ENCODE measurements at places on chromosomes 1 and 21.

DNA sequence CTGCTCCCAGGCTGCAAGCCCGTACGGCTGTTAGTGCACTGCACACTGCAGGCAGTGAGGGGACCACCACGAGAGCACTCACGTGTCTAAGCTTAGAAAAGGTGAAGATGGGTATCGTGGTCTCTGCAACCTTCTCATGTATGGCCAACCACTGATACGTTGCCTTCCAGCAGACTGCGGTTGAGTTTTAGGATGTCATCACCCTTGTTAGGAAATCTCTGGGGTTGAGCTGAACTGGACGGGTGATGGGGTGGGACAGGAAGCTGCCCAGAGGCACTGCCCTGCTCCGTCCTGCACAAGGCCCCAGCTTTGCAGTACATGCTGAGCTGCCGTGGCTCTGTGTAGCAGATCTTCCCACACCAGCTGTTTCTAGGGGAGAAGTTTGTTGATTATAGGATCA is 43.3 kb downstream of the FAAP20 start:
- no peak for DNase-seq

DNA sequence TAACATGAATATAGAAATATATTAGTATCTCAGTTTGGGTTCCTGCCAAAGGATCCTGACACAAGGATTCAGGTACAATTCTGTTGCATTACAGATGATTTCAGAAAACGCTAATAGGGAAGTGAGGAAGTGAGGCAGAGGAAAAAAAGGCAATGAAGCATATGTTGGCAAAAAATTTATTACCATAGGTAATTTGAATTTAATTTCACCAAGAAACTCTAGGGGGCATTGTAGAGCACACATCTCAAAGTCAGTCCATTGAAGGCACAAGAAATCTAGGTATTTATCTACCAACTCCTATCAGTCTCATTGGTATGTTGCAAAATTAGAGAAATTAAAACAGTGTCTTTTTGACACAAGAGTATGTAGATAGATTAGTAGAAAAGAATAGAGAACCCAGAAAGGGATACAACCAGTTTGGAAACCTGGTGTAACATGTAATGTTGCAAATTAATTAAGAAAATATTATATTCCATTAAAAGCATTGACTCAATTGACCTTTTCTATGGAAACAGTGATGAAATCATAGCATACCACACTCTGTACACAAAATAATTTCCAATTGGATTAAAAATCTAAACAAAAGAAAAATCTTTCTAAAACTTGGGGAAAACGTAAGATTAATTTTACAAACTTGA is 104.9 kb upstream of the SNX7 start:
- no peak for DNase-seq

GRCh38 chr1:218499011-218499691 is 154.0 kb downstream of the TGFB2 start:
- DNase-seq = no peak

DNA sequence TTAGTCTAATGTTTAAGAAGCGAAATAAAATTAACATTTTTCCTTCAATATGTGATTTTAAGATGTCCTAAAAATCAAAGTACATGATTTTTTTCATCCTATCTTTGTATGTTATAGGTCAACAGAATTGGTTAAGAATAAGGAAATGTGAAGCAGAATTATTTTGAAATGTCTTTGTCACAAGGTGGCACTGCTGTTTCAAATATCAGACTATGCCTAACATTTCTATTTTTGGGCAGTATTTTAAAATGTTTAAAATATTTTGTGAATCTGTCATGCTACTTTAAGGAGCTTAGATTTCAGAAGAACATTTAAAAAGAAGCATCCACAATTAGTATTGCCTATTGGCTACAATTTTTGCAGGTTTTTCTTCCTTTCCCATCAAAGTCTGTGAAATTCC is 38.7 kb downstream of the AMY1C start:
- no peak for DNase-seq

GRCh38 chr1:45854724-45855123 is 51.3 kb downstream of the MAST2 start:
- no peak for DNase-seq

DNA sequence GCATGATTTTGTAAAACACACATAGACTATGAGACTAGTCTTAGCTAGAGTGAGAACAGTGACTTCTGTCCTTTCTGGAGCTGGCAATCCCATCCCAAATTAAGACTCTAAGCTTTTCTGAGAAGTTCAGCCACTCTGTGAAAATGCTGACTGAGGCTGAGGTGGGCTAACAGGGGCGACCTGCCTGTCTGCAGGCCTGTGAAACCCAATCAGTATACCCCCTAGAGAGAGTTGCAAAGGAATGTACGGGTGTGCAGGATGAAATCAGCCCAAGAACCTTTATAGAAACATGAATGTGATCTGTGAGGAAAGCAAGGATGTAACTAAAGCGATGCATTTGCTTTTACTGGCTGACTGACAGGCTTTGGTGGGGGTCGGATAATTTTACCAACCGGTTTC is 16.0 kb upstream of the TBX15 start:
- no peak for DNase-seq

DNA sequence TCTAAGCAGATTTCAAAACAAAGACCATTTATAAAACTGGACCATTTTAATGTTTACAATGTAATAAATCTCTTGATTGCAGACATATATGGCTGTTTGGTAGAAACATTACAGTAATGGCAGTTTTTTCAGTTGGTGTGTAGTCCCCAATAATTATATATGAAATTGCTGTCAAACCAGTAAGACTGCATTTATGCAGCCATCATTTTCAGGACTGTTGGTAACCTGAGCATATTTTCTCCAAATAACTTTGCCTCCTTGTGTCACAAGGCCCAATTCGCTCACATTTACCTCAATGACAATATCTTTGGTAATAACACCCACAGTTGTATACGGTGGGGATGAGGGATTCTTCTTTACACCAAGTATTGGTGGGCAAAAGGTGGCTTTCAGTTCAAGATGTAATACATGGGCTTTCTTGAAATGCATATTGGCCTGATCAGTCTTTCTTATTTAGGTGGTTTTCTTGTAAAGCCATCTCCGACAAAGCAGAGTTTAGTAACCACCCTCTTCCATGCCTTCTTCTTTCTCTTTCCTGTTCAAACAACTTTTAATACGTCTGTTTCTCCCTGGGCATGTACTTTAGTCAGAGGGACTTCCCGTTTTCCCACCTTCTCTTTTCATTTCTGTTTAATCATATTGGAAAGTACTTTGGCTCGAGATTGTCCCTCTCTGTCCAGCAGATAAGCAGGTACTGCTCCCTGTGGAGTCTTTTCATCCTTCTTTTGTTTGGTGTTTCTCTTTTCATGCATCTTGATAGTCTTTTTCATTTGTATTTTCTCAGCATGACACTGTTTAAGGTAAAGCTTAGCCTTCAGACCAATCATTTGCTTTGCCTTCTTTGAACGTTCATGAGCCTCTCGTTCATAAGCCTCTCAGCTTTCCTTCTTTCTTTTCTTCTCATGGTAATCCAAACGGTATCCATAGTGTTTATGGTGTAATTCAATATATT is 30.4 kb downstream of the ATP2B4 start:
- no peak for DNase-seq

DNA sequence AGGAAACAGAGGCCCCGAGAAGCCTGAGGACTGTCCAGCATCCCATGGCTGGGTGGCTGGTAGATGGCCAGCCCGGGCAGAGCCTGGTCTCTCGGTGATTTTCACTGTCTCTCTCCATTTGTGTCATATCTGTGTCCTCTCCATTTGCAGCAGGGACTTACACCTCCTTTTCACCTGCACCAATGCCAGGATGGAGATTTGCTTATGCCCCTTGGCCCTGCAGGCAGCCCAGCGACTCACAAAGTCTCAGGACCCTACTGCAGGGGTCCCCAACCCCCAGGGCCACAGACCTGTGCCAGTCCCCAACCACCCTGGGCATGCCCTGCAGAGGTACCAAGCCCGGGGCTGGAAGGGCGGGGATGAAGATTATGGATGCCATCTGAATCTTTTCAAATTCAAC is 201.6 kb downstream of the RHOU start:
- no peak for DNase-seq

DNA sequence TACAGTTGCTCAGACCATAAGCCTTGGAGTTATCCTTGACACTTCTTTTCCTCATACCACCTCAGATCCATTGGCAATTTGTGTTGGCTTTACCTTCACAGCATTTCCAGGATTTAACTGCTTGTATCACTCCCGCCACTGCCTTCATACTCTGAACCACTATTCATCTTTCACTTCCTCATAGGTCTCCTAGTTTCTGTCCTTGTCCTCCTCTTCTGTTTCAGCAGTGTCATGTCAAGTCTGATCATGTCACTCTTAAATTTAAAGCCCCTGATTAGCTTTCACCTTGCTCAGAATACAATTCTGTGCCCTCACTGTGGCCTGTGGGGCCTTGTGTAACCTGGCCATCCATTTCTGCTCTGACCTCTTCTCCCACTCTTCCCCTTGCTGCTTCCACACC is 34.7 kb upstream of the C1orf115 start:
- DNase-seq = no peak

GRCh38 chr1:16625497-16626408 is 12.4 kb upstream of the NBPF1 start:
- DNase-seq = no peak

GRCh38 chr1:182608845-182609610 is 4.8 kb upstream of the RGS16 start:
- no peak for DNase-seq

GRCh38 chr1:30706528-30706927 is 16.9 kb downstream of the MATN1 start:
- DNase-seq = no peak

DNA sequence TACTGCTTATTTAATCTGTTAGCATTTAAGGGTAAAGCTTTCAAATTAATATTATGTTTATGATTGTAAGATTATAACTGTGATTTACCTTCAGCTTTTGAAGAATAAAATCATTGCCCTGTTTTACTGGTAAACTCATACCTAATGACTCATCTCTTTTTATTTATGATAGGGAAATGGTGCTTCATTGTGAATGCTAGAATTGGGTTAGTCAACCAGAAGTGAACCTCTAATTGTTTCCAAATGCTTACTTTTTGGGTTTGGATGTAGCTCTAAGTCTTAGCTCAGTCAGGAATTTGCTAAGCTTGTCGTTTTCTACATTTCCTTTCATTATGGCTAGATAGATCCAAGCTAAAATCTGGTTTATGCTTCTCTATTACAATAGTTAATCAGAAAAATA is 59.4 kb downstream of the SLC30A7 start:
- no peak for DNase-seq

DNA sequence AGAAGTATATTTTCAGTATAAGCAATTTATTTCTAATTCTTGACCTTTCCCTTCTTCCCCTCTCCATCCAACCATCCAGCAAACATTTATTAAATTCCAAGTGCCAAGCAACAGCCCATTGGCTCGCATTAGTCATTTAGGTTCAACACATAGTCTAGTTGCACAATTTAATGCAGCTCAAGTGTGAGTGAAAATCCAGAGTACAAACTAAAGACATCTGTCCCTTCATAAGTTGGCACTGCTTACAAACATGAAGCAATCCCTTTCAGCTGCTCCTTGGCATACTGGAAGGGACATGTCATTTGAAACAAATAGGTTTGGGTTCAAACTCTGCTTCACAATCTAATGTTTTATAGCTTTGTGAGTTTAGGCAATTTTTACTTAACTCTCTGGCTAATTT is 10.7 kb downstream of the CASQ2 start:
- DNase-seq = no peak

DNA sequence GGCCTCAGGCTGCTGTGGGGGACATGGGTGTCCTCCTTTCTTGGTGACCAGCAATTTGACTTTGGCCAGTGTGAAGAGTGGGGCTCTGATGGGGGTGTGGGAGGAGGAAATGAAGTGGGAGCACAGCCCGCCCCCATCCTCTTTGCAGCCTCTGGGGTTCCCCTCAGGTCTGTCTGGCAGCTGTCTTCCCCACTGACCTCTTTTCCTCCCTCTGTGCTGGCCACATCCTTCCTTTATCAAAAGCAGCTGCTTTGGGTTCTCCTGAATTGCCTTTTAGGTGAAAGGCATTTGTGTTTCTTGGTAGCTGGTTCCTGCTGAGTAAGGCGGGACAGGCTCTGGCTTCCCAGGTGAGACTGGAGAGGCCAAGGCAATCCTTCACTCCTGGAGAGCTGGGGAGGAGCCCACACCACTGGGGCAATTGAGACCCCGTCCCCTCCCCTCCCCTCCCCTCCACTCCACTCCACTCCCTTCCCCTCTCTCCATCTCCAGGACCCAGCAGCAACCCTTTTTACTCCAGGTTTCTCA is 24.9 kb downstream of the PCAT6 start:
- no peak for DNase-seq

DNA sequence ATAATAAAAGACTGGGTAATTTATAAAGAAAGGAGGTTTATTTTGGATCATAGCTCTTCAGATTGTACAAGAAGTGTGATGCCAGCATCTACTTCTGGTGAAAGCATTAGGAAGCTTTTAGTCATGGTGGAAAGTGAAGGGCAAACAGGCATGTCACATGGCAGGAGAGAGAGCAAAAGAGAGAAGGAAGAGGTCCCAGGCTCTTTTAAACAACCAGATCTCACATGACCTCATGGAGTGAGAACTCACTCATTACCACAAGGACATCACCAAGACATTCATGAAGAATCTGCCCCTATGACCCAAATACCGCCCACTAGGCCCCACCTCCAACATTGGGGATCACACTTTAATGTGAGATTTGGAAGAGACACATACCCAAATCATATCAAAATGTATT is 10.0 kb downstream of the RPTN start:
- DNase-seq = no peak

- DNase-seq = no peak
Measured at GRCh38 chr1:24915816-24916602, 14.1 kb downstream of the RUNX3 start.

GRCh38 chr21:35309316-35309715 is 260.2 kb upstream of the RUNX1 start:
- no peak for DNase-seq

GRCh38 chr1:166695115-166695514 is 144.2 kb upstream of the POGK start:
- DNase-seq = no peak

DNA sequence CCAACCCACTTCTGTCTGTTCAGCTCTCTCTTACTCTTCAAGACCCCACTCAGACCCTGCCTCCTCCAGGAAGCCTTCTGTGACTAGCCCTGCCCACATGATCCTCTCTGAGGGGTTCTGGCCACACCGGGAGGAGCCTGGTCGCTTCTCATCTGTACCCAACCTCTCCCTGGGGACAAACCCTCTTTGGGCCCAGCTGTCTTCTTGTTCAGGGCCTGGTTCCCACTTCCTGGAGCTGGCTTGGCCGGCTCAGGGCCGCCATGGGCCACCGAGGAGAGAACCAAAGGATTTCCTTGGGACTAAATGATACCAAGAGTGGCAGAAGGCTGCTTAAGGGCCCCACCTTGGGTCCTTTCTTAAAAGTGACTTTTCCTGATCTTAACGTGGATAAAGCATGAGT is 124.7 kb upstream of the ZBTB40 start:
- DNase-seq = no peak
